NCI-H2081 treated with DMSO at 0.1 percent for 48 hours (cell line): ENCODE measurements at places on chromosomes 13 and 19.

GRCh38 chr19:8238251-8238650 is 29.1 kb downstream of the CERS4 start:
- DNase-seq, result no peak

DNA sequence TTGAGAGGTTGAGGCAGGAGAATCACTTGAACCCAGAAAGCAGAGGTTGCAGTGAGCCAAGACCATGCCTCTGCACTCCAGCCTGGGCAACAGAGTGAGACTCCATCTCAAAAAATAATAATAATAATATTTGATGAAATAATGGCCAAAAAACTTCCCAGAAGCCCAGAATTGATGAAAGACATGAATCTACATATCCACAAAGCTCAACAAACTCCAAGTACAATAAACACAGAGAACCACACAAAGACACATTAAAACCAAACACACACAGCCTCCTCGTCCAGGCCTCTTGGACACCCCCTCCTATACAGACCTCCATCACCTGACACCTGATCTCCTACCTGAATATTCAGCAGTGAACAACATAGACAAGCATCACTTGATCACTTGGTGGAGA is 3.2 kb upstream of the SYDE1 start:
- no peak for DNase-seq

- no peak for DNase-seq
Measured at GRCh38 chr19:30631033-30631370, 258.8 kb downstream of the ZNF536 start.

DNA sequence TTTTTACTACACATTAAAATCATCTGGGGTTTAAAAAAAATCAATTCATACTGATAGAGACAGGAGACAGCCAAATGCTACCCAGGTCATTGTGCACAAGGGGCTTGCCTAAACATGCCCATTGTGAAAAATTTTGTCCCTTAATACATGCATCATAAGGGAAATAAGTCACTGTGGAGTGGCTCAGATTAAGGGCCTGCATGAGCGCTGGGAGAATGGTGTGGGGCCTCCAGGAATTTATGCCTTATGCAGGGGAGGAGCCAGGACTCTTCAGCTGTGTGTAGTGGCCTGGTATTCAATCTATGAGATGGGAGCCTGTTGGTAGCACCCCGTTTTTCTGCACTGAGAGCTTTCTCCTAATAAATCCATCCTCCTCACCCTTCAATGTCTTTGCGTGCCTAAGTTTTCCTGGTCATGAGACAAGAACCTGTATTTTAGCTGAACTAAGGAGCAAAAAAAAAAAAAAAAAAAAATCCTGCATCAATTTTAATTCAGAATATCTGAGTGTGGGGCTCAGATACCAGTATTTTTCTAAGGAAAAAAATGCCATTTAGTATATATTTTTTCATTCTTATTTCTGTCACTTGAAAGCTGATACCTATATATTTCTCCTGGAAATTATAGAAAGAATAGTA is 997.6 kb upstream of the ATXN8OS start:
- no peak for DNase-seq

DNA sequence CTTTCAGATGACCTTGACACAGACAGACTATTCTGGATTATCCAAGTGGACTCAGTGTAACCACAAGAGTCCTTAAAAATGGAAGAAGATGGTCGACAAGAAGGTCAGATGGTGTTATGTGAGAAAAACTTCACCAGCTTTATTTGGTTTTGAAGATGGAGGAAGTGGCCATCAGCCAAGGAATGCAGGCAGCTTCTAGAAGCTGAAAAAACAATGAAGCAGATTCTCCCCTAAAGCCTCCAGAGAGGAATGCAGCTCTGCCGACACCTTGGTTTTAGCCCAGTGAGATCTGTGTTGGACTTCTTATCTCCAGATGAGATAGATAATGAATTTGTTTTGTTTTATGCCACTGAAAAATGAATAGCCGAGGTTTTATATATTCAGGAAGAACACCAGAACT is 501.5 kb downstream of the DCT start:
- DNase-seq, result no peak

DNA sequence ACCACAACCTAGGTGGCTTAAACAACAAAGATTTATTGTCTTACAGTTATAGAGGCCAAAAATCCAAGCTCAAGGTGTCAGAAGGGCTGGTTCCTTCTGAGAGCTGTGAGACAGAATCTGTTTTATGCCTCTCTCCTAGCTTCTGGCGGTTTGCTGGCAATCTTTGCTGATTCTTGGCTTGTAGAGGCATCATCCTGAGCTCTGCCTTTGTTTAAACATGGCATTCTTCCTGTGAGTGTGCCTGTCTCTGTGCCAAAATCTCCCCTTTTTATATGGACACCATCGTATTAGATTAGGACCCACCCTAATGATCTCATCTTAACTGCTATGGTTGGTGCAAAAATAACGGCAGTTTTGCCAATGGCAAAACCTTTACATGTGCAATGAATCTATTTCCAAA is 169.1 kb downstream of the CACNA1A start:
- no peak for DNase-seq

DNA sequence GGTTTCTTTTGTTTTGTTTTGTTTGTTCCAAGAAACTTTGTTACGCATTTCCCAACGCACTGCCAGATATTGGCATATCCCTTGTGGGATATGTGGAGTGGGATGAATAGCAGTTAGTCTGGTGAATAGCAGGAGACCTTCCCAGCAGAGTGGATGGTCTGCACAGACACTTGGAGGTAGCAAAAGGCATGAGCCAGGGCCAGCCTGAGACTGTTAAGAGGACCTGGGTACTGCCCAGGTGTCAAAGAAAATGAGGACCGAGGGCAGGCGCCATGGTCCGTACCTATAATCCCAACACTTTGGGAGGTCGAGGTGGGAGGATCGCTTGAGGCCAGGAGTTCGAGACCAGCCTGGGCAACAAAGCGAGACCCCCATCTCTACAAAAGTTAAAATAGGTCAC is 13.5 kb upstream of the PDCD5 start:
- DNase-seq, result no peak

DNA sequence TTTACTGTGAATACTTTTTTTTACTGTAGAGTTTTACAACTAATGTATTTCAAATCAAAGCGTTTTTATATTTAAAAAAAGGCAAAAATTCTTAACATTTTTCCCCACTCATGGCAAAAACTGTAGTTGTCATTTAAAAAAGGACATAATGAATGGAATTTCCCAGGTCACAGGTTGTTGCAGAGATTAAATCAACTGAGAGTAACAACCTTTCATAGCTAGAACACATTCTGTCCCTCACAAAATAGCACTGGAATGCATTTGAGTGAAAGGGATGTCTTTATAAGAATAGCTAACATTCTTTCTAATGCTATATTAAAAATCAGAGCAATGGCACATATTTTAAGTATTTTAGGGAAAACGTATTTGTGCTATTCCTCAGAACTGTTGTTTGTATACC is 1393.3 kb upstream of the ATXN8OS start:
- DNase-seq, result no peak
